ENCODE measurements at places on chromosomes 2 and 18. TPM values are rescaled to one million over a fixed set of nuclear protein-coding genes. Genes with fewer than 3 reads are reported as not detected.

MC5R gene
- total RNA-seq: not detected

ZNF385B gene
- total RNA-seq: not detected

RELCH gene
- total RNA-seq: 15.7 TPM

ITGA4 gene
- total RNA-seq: 27.8 TPM

MOGAT1 gene
- total RNA-seq: not detected

DLX1 gene
- total RNA-seq: not detected

SALL3 gene
- not detected for total RNA-seq

RPRM gene
- total RNA-seq: not detected

COL3A1 gene
- not detected for total RNA-seq

SNORC gene
- total RNA-seq: 0.72 TPM

C2orf78 gene
- not detected for total RNA-seq

GRCh38 chr18:43634994-43635393 lies 357.7 kb upstream of the SYT4 start:
- no peak overlapping the region for H3K27ac ChIP-seq
- H3K4me3 ChIP-seq: no peak overlapping the region
- no peaks in the 10 kb centered on the region for H3K36me3 ChIP-seq
- DNase-seq: no peak
- H3K27me3 ChIP-seq: no peaks in the 10 kb centered on the region

GRCh38 chr18:13623348-13623747 lies 103.0 kb downstream of the FAM210A start:
- no peaks in the 10 kb centered on the region for H3K36me3 ChIP-seq
- H3K4me3 ChIP-seq: no peak overlapping the region
- H3K27me3 ChIP-seq: no peaks in the 10 kb centered on the region
- DNase-seq: no peak
- no peak overlapping the region for H3K27ac ChIP-seq

- peaks cover 11% of the 10 kb centered on the region for H3K27me3 ChIP-seq
- peak overlapping the region; percentile 2 for H3K27ac ChIP-seq
- H3K4me1 ChIP-seq: peaks cover 27% of the 10 kb centered on the region
- no peak for DNase-seq
These were observed 3.2 kb downstream of the GALNT5 start for GRCh38 chr2:157260533-157261198.

- H3K4me1 ChIP-seq: no peaks in the 10 kb centered on the region
- no peak overlapping the region for H3K27ac ChIP-seq
- no peaks in the 10 kb centered on the region for H3K36me3 ChIP-seq
- no peak overlapping the region for H3K4me3 ChIP-seq
- no peak for DNase-seq
These were observed 146.1 kb downstream of the PXDN start for GRCh38 chr2:1598041-1598710.

DNA sequence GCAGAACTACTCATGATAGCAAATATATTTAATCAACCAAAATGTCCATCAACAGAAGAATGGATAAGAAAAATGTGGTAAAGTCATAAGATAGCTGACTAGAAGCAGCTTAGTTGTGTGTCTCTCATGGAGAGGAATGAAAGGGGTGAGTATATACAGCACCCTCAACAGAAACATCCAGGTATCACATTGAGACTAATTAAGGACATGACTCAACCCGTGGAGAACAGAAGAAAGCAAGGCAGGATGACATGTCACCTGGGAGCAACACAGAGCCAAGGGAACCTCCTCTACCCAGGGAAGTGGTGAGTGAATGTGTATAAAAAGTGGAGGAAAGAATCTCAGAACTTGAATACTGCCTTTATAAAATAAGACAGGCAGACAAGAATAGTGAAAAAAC lies 1695.0 kb upstream of the CELF4 start:
- DNase-seq: no peak
- H3K27me3 ChIP-seq: no peaks in the 10 kb centered on the region
- no peak overlapping the region for H3K27ac ChIP-seq
- no peaks in the 10 kb centered on the region for H3K36me3 ChIP-seq
- H3K4me1 ChIP-seq: no peaks in the 10 kb centered on the region

- peaks cover 5% of the 10 kb centered on the region for H3K27me3 ChIP-seq
- peaks cover 17% of the 10 kb centered on the region for H3K4me1 ChIP-seq
- no peaks in the 10 kb centered on the region for H3K36me3 ChIP-seq
These were observed 48.5 kb downstream of the IL1R2 start for GRCh38 chr2:102040229-102040628.

DNA sequence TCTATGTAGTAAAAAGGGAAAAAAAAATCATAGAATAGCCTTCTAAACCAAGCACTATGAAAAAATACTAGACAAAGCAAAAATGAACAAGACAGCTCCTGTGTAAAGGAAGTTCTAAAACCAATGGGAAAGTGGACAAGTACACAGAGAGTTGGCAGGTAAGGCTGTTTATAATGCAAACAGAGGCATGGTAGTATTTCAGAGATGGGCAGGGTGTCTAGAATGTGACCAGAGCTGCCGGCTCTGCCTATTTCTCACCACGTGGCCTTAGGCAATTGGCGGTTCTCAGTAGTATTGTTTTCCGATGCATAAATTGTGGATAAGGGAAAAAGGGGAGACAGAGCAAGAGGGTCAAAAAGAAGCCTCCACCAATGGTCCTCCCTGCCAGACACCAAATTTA lies 173.6 kb downstream of the ANKRD30B start:
- no peak overlapping the region for H3K4me3 ChIP-seq
- DNase-seq: no peak
- H3K36me3 ChIP-seq: no peaks in the 10 kb centered on the region
- H3K27me3 ChIP-seq: peaks cover 3% of the 10 kb centered on the region
- peaks cover 5% of the 10 kb centered on the region for H3K4me1 ChIP-seq

GRCh38 chr2:53768242-53768542 lies 588 bp downstream of the CHAC2 start:
- no peak for DNase-seq
- H3K27me3 ChIP-seq: no peaks in the 10 kb centered on the region
- H3K27ac ChIP-seq: peak overlapping the region; percentile 93
- H3K36me3 ChIP-seq: peaks cover 20% of the 10 kb centered on the region
- H3K4me3 ChIP-seq: peak overlapping the region; percentile 94
